ENCODE measurements at places on chromosomes 2 and 18.

DNA sequence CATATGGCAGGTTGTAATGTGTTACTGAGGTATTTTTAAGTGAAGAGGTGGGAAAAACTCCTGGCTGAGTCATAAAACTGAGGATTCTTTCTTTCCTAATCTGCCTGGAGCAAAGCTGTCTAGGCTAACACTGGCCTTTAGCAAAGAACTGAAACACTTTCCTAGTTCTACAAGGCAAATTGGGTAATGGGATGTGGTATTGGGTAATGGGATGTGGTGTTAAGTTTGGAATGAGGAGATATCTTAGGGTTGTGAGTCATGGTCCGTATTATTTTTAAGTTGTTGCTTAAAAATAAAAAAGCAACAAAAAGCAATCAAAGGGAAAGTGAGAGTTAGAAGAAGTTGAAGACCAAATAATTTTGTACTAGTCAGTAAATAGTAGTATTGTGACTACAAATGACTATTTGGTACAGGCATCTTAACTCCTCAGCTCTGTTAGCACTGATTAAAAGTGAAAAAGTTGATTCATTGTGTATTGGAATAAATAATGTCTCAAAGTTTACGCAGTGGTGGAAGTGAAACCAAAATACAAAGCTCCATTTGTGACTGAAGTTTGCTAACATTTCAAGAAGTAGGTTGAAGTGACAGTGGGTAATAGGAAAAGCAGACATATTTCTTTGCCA is 216.8 kb downstream of the CAMKMT start:
- no peak for DNase-seq

- DNase-seq: no peak
Observed at GRCh38 chr18:70365361-70365760, 76.5 kb downstream of the SOCS6 start.

DNA sequence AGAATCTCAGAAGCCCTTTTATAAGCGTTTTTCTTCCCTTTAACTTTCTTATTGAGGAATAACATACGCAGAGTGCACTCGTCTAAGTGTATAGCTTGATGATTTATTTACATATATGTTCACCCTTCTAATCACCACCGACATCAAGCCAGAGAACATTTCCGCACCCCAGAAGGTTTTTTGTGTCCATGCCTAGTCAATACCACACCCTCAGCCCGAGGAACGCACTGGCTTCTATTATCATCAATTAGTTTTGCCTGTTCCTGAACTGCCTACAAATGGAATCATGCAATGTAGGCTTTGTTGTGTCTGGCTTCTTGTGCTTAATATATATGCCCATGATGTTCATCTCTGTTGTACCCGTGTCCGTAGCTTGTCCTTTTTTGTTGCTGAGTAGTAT is 27.7 kb downstream of the SDC1 start:
- DNase-seq: no peak

- no peak for DNase-seq
Observed at GRCh38 chr2:9074930-9075329, 71.4 kb upstream of the MBOAT2 start.

- DNase-seq: no peak
Observed at GRCh38 chr18:47420130-47420529, 168.7 kb upstream of the SKOR2 start.

DNA sequence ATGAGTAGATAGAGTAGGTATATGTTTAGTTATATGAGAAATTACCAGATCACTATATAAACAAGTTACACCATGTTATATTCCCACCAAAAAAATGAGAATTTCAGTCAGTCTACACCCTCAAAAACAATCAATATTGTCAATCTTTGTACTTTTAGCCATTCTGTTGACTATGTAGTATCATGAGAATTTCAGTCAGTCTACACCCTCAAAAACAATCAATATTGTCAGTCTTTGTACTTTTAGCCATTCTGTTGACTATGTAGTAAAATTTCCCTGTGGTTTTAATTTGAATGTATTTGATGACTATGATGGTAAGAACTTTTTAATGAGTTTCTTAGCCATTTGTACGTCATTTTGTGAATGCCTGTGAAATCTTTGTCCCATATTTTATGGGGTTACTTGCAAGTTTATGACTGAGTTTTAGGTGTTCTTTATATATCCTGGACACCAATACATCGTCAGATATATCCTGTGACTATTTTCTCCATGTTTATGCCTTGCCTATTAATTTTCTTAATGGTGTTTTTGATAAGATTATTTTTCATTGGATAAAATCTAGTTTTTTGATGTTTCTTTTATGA is 528.4 kb upstream of the SPHKAP start:
- DNase-seq: no peak

DNA sequence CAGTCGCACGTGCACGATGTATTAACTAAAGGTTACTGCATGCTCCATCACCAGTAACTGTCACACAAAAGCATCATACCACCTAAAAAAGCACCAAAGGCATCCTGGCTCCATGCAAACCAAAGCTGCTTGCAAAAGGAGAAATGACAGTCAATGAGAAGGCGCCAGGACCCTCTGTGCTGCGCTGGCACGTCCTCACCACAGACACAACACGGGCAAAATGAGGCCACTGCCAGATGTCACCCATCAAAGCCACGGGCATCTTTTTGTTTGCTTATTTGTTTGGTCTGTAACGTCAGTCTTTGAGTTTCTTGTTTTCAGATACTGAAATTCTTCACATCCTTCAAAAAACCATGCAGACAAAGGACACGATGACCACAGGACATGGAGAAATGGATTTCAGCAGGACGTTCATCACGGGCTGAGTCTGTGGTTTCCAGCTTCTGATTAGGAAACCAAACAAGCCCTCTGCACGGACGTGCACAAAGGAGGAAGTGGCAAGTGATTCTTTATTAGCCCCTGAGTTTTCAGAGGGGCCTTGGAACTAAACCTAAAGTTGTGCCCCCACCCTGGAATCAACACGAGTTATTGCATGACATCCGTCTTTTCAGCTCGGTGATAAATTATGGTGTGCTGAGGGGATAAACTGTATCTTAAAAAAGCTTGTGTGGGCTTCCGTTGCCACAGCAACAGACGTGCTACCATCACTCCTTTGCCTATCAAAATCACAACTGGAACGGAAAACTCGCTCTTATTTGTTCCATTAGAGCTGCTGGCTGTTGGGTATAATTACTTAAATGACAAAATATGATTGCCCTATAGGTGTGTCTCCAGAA is 181.8 kb downstream of the EIPR1 start:
- DNase-seq: no peak

Data from NCI-H2171 (cell line).